ENCODE measurements at places on chromosomes 1 and 21.

DNA sequence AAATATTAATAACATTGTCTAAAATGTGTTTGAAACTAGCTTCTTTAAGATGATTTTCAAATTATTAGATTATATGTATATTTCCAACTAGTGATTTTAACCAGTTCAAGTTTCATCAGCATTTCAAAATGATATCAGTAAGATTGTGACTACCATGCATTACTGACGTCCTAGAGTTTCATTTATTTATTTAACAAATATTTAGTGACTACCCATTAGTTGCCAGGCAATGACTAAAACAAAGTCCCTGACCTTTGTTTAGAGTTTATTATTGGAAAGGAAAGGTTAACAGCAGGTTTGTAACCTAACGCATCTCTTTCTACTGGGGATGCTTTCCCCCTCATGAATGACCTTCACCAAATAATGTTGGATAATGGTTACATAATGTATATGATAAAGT is 7.6 kb upstream of the C4BPB start:
- no peak for DNase-seq

DNA sequence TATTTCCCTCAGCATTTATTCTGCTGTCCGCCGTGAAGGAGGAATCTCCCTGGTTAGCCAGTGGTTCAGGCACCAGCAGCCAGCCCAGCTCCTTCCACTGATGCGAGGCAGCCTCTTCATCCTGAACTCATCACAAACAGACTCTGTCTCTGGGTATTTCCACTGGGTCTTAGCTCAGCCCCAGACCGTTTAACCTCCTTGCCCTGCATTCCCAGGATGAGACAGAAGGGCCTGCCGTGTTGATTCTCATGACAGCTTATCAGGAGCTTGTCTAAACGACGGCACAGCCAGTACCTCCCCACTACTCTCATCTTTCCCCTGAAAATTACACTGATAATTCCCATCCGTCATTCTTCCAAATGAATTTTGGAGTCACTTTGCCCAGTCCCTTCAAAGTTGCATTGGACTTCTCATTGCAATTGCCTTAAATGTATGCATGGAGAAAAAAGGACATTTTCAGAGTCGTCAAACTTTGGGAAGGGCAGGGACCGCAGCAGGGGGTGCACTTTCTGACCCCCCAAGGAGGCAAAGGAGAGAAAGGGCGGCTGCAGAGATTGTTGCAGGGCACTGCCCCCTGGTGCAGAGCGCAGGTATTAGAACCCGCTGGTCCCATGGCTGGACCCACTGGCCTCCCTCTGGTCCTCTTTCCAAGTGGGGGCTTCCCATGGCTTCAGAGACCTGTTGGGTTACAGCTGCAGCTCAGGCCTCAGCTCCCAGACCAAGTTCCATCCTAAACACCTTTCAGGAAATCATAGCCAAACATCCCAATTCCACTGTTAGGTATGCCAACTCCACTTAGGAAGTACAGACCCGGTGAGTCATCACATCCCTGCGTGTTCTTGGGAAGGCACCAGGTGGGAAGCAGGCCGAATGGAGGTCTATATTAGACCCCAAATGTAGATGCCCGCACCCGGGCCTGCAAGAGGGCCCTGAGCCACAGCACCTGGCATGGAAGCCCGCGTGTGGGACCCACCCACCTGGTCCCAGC is 3.7 kb upstream of the MEGF6 start:
- DNase-seq = peak; percentile 17

- DNase-seq = peak; percentile 92
Measured at GRCh38 chr1:55781944-55782482, 566.8 kb upstream of the USP24 start.

DNA sequence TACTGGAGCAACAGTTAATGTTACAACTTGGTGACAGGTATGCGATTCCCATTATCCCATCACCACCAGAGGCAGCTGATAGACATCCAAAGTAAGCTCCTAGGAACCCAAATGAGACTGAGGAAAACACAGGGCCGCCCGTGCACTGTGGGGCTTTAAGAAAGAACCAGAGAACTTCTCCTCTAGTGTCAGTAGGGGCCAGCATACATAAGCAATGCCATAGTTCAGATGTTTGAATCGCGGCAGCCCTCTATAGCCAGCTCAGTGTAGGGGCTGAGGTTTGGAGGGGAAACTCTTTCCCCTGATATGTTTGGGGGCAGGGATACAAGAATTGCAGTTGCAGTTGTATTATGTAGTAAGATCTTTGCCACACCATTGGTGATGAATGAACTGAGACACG is 593.3 kb upstream of the NCAM2 start:
- DNase-seq = no peak

GRCh38 chr1:224641030-224641429 is 24.9 kb downstream of the CNIH3 start:
- peak; percentile 15 for DNase-seq

- peak; percentile 69 for DNase-seq
Measured at GRCh38 chr1:41108696-41109275, 87.3 kb upstream of the SLFNL1 start.

- DNase-seq = peak; percentile 95
Measured at GRCh38 chr1:35555601-35556477, 1.4 kb downstream of the KIAA0319L start.

DNA sequence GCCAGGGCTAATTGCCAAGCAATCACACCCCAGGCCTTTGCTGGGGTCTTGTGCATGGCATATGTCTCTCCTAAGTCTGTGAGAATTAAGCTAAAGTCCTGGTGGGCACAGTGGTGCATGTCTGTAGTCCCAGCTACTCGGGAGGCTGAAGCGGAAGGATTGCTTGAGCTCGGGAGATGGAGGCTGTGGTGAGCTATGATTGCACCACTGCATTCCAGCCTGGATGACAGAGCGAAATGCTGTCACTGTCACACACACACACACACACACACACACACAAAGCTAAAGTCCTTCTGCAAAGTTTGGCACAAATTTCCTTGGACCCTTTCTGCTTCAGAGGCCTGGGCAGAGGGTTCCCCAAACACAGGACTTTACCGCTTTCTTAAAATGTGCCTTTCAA is 31.3 kb upstream of the DNAJC11 start:
- no peak for DNase-seq

GRCh38 chr1:47967864-47968555 is 29.2 kb downstream of the TRABD2B start:
- DNase-seq = no peak

DNA sequence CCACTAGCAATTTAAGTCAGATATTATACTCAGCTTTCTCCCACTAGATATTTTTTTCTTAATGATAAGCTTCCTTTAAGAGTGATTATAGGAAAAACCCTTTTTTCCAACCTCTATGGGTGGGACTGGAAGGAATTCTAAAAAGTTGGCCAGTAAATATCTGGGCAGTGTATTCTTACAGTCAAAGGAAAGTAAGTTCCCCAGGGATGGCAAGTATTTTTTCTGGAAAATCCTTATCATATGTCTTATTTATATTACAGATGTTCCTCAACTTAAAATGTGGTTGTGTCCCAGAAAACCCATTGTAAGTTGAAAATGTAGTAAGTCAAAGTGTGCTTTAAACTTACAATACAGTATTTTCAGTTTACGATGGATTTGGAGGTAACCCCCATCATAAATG is 29.2 kb downstream of the CMPK1 start:
- DNase-seq = no peak

DNA sequence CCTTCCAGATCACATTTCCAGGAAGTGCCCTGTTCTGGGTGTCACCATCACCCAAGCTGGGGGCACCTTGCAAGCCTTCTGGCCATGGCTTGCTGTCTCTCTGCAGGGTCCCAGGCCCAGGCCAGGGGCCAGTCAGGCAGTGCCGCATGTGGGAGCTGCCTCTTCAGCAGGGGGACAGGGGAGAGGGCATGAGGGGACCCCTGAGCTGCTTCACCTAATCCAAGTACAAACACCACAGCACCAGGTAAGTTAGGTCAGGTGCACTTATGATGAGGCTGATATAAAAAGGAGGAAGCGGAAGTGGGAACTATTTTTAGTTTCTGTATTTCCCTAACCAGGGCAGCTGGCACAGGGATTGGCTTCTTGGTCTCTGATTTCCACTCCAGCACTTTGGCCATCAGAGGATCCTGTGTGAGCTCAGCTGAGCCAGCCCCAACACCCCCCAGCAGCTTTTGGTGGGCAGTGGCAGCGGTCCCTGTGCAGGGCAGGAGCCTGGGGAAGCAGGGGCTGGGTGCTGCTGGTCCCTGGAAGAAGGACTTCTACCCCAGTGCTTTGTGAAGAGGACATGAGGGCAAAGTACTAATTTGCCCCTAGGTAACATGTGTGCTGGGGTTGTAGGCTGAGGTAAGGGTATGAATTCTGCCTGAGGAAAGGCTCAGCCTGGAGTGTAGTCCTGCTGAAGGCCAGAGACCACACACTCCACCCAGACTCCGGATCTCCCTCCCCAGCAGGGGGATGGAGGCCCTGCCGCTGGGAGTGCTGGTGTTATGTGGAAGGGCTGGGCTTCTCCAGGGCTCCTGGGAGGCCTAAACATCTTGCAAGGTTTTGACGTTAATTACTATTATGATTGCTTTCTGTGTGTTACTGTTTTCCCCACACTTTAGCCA is 3.3 kb upstream of the PCBP3 start:
- DNase-seq = no peak

GRCh38 chr1:206699000-206699586 is 14.4 kb downstream of the MAPKAPK2 start:
- DNase-seq = no peak

- no peak for DNase-seq
Measured at GRCh38 chr1:86965827-86966182, 51.4 kb downstream of the HS2ST1 start.

GRCh38 chr1:170617591-170618330 is 46.2 kb upstream of the PRRX1 start:
- no peak for DNase-seq

- peak; percentile 27 for DNase-seq
Measured at GRCh38 chr1:79662596-79662995, 656.1 kb upstream of the ADGRL4 start.

GRCh38 chr1:22166439-22166838 is 23.5 kb upstream of the WNT4 start:
- DNase-seq = no peak

DNA sequence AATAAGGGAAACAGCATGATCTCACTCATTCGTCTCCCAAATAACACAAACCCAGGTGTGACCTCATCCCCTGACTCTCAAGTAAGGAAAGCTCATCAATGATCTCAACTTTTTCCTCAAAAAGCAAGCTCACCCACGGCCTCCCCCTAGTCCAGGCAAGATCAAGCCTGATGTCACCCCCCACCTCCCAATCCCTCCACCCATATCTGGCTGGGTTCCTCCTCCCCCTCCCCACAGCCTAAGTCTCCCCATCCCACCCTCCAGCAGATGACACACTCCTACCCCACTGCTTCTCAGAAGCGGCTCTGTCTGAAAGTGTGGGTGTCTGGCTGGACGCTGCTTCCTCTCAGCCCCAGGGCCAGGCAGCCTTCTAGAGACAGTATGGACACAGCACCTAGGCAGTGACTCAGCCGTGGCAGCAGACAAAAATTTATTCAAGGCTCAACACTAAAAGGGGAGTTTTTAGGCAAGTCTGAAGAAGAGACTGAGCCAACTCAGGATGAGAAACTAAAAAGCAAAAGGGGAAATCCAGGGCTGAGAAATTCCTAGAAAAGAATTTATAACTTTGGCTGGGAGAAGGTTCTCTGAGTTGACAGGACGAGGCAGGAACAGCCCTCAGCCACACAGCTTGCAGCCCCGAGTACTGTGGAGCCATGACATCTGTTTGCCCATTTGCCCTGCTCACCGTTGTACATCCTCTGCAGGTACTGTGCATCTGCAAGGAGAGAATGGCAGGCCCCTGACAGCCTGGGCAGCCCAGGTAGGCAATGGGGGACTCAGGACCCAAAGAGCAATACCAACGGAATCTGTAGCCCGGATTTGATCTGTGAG is 81.6 kb upstream of the LRRC8D start:
- DNase-seq = no peak

DNA sequence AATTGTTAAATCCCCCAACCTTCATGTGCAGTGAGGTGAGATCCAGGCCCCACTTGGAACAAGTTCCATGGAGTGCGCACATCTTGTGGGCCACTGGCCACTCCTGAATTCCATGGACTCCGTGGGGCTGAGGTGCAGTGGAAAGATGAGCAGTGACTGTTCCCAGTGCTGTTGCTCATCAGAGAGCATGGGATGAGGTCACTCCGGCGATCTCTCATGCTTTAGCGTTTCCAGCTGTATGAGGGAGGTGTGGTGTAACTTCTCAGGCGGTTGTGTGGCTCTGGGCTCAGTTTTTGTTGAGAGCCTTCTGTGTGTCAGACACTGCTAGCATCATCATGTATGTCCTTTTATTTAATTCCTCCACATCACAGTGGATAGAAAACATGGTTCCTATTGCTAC is 96.2 kb downstream of the GALNT2 start:
- peak; percentile 91 for DNase-seq

DNA sequence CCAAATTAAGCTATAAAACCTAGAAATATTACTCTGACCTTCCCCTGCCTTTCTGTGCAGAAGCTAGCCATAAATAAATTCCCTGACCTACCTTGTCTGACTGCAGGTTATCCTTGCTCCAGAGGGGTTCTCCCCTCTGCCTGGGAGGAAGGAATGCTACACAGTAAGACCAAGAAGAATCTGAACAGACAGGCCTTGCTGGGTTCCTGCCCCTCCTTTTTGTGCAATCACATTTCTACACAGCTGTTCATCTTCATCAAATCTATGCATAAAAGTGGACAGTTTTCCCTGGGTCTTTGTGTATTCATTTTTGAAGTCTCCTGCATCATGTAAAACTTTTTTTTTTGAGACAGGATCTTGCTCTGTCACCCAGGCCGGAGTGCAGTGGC is 50.6 kb downstream of the DNTTIP2 start:
- DNase-seq = peak; percentile 63

DNA sequence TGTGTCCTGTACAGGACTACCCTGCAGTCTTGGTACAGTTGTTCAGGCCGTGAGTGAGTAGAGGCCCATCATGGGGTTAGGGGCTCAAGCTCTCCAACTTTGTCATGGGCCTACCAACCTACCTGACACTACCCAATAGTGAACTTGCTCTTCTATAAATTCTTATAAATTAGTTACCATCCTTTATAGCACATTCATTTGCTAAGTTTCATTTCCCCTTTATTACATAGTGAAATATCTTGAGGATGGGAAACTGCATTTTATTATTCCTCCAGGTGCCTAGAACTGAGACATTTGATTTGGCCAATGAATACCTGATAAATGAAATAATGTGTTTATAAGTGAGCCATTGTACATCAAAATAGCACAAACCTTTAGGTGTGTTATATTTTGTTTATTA is 9.1 kb upstream of the CTH start:
- DNase-seq = no peak

DNA sequence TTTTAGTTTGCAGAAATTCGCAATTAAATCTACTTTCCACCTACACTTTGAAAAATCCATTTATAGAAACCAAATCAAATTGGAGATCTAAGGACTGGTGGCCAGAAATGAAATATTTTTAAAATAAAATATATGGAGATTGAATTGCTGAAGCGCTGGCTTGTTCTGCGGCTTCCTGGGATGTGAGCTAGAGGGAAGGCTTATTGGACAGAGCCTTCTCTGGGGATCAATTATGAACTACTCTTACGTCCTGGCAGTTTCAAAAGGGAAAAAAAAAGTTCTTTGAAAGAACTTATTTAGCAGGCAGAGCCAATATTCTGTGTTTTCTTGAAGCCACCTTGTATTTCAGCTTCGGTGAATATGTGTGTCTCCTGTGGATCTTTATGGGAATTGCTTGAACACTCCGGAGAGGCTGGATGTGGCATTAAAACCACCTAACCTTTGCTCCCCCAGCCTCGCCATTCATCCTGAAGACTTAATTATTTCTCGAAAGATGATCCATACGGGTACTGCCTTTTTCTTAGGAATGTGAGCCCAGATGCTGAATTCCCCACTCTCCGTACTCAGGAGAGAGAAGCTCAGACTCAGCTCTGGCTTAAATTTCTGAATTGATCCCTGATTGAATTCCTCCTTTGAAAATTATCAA is 478.9 kb upstream of the VAMP3 start:
- DNase-seq = no peak

GRCh38 chr1:1858382-1859086 is 32.4 kb downstream of the GNB1 start:
- peak; percentile 78 for DNase-seq

All from amniotic epithelial cell (primary cell).